A549 treated with AZD2906 at 1 μM for 4 hours (cell line): ENCODE measurements at places on chromosomes 3 and 15. TPM values are rescaled to one million over a fixed set of nuclear protein-coding genes. Genes with fewer than 3 reads are reported as not detected.

The P2RY14 gene
- total RNA-seq: not detected in 5 replicates

The FAM107A gene
- 0.26 to 0.51 TPM (median 0.41 TPM) in 5 replicates for total RNA-seq

The OGG1 gene
- total RNA-seq: 14.0 to 19.3 TPM (median 17.1 TPM) in 5 replicates

The FANCD2OS gene
- total RNA-seq: not detected in 5 replicates

The PXK gene
- total RNA-seq: 5.0 to 5.5 TPM (median 5.3 TPM) in 5 replicates

The GOLGA8N gene
- total RNA-seq: 0.95 to 2.1 TPM (median 1.2 TPM) in 5 replicates

The FSD2 gene
- total RNA-seq: not detected in 5 replicates

The STAC gene
- total RNA-seq: 1.8 to 2.6 TPM (median 1.9 TPM) in 5 replicates

The SSUH2 gene
- 0.60 to 1.1 TPM (median 1.0 TPM) in 5 replicates for total RNA-seq

The SLC28A2 gene
- 0.03 to 0.05 TPM in 2 of 5 replicates, not detected in the others for total RNA-seq

The TEX55 gene
- 0.08 TPM in 1 of 5 replicates, not detected in the others for total RNA-seq

The ITPKA gene
- 6.5 to 12.4 TPM (median 10.2 TPM) in 5 replicates for total RNA-seq

The COL6A5 gene
- not detected in 5 replicates for total RNA-seq

The C2CD4B gene
- total RNA-seq: 0.10 to 0.37 TPM (median 0.24 TPM) in 5 replicates

The EPHB1 gene
- 0.03 to 0.13 TPM (median 0.11 TPM) in 5 replicates for total RNA-seq

The C3orf85 gene
- total RNA-seq: not detected in 5 replicates

The CCR9 gene
- 0.03 TPM in 2 of 5 replicates, not detected in the others for total RNA-seq

The CCDC191 gene
- 1.3 to 1.9 TPM (median 1.5 TPM) in 5 replicates for total RNA-seq

The MESP2 gene
- total RNA-seq: 0.09 to 0.83 TPM (median 0.40 TPM) in 5 replicates

The IL20RB gene
- total RNA-seq: 0.76 to 1.1 TPM (median 0.98 TPM) in 5 replicates

The STXBP5L gene
- total RNA-seq: not detected in 5 replicates

The ZBTB20 gene
- total RNA-seq: 1.1 to 1.5 TPM (median 1.3 TPM) in 5 replicates

The CPEB1 gene
- total RNA-seq: 2.6 to 3.4 TPM (median 3.2 TPM) in 5 replicates

The SCN11A gene
- 0.01 to 0.02 TPM (median 0.01 TPM) in 3 of 5 replicates, not detected in the others for total RNA-seq

The RPUSD2 gene
- total RNA-seq: 12.8 to 17.5 TPM (median 15.8 TPM) in 5 replicates
